ENCODE measurements at places on chromosomes 16 and 17.
A peak's percentile ranks its signal among the peaks of the same experiment; 100 is the strongest.

DNA sequence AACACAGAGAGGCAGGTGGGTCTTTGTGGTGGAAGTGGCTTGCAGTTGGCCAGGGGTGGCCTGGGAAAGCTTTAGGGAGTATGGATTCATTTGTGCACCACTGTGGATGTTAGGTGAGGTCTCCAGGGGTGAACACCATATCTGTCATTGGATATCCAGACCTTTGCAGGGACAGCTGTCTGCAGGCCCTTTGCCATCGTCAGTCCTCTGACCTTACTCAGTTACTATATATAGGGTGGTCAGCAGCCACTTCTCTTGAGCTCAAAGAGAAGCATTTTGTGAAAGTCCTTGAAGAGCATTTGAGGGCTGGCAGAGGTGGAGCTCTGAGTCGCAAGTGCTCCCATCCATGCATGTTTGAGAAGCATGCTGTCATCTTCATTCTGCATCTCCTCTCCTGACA, 40.4 kb downstream of the TMEM11 start:
- no peak for DNase-seq

GRCh38 chr17:77728871-77729270, 229.6 kb upstream of the TNRC6C start:
- no peak for DNase-seq

DNA sequence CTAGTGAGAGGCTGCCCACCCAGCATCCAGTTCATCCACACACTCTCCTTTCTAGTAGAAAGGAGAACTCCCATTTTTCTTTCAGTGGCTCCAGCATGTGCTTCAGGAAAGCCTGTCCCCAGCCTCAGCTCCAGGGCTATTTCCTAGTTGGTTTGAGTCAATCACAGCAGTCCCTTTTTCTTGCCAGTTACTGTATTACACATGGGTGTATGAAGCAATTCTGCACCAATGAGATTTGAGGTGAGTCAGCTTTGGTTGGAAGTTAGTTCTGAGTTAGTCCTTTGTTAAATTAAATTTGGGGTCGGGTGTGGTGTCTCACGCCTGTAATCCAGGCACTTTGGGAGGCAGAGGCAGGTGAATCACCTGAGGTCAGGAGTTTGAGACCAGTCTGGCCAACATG, 24.8 kb downstream of the RAD51D start:
- DNase-seq: no peak

- no peak for DNase-seq
Measured at GRCh38 chr17:61371606-61372005, 28.0 kb upstream of the TBX2 start.

GRCh38 chr17:43914451-43914850, 7.1 kb upstream of the MPP2 start:
- no peak for DNase-seq

GRCh38 chr17:42475835-42476234, 17.2 kb downstream of the ATP6V0A1 start:
- no peak for DNase-seq

DNA sequence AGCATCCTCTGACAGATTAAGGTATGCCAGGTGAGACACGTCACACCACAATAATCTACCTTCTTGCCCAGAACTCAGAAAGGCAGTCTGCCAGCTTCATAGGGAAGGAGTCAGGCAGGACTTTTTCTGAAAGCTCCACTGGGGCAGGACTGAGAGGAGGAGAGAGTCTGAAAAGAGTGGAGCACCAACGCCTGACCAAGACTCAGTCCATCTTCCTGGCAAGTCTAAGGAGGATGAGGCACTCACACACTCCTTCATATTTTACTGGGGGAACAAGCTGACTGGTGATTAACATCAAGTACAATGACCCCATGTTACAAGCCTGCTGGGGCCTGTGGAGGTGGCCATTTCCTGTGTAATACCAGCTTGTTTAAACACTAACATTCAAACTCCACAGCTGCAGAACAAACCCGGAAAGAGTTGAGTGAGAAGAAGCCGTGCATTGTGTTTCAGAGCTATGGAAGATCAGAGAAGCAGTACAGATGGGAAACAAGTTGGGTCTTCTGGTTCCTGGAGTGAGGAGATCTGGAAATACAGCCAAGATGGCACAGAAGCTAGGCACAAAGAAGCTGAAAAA, 122.4 kb downstream of the HIC1 start:
- DNase-seq: no peak

DNA sequence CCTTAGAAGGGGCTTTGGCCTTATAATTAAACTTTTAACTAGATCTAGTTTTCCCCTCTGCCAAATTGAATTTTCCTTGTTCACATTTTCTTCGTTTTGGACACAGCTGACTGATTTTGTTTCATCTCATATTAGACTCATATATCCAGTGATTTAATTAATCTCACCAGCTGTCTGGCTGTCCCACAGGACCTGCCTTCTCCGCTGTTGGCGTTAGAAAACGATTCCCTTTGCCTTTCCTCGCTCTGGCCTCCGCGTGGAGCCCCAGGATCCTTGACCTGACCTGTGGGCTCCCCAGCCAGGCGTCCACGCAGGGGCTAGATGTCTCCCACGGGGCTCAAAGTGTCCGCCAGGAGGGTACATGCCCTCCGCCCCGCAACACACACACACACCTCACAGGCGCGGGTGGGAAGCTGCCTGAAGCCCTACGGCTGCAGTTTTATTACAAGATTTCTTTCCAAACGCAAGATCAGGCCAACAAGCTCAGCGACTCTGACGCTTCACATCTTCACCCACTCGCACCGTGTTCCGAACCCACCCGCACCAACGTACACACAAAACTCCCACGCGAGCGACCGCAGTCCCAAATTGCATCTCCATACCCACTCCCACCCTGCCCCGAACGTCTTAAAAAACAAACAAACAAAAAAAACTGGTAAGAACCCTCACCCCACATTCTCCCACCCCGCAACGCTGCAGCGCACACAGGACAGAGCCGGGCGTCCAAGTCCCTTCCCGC, 1.1 kb downstream of the RPRML start:
- DNase-seq: no peak

DNA sequence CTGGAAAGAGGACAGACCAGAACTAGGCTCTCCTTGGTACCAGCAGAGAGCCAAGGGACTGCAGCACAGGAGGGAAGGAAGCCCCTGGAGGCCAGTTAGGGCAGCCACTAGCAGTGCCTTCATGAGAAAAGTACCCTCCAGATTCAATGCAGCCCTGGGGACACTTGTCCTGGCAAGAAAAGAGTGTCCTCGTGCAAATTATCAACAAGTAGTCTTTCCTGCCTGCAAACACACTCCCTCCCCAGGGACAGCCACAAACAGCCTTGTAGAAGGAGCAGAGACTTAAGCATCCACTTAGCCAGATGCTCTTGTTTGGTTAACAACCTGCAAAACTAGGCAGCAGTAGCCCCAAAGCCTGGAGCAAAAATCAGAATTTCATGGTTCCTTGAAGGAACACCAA, 24.3 kb downstream of the CENPV start:
- no peak for DNase-seq

DNA sequence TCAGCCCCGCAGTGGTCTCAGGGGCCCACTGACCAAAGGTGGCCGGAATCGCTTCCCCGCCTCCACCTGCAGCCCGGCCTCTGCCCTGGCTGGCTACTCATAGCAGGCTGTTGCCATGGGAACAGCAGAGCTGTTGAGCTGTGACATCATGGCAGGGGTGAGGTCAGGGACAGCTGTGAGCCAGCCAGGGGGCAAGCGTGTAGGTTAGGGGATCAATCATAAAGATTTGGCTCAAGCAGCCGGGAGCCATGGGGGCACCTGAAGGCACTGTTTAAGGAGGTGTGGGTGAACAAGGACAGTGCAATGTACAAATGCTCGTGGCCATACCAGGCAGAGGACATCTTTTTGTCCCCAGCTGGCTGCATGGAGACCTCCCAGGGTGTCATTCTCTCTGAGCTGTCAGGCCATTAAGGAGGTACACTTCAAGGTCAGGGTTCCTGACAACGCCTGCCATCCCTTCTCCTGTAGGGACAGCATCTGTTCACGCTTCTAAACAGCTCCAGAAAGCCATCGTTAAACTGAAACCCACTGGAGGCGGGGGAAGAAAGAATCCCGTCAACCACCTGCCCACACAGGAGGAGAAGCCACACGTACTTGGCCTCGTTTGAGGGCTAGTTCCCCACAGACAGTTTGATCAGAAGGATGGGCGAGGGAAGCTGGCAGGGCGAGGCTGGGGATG, at the start of gene CEP295NL:
Gene CEP295NL, minus strand, starts transcription at position 101 of the 679 bp plus-strand sequence. CDS start 1,373 bp downstream, outside the sequence.
- DNase-seq: no peak

DNA sequence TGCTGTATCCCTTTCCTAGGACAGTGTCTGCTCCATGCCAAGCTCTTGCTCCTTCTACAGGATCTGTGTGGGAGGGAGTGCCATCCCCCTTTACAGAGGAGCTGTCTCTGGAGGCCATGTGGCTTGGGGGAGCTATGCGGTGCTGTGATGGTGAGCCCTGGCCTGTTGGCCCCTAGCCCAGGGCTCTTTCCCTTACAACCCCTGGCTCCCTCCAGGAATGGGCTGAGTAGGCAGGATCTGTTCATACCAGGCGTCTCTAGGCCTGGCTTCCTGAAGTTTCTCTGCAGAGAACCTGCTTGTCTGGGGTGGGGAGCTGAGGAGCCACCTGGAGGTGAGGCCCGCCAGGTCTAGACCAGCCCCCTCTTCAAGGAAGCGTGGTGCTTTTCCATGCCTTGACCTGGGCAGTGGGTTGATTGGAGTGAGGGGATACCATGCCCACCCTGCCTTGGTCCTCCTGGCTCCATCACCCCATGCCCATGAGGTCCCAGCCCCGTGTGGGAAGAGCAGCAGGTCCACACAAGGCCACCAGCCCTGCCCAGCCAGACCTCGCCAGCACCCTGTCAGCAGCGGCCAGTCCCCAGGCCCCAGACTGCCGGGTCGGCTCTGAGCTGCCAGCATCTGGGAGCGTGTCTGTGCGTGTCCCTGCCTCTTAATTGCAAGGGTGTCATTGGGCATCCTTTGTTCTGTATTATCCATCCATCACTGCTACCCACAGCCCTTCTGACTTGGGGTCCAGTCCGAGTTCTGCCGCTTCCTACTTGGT, 14.7 kb downstream of the LLGL2 start:
- no peak for DNase-seq

GRCh38 chr16:51035110-51035498, 116.0 kb downstream of the SALL1 start:
- no peak for DNase-seq

GRCh38 chr17:57578608-57579225, 166.4 kb downstream of the CCDC182 start:
- no peak for DNase-seq

GRCh38 chr16:57092786-57093411, 516 bp downstream of the CPNE2 start:
- DNase-seq: peak; percentile 48

GRCh38 chr16:75629132-75629531, 6.1 kb upstream of the ADAT1 start:
- DNase-seq: no peak

- no peak for DNase-seq
Measured at GRCh38 chr16:11107780-11108465, 148.1 kb downstream of the SOCS1 start.

- no peak for DNase-seq
Measured at GRCh38 chr16:71867939-71868338, 16.0 kb downstream of the ZNF821 start.

GRCh38 chr17:14715561-14715960, 414.7 kb downstream of the HS3ST3B1 start:
- DNase-seq: no peak

GRCh38 chr16:72013389-72013788, 4.8 kb downstream of the DHODH start:
- DNase-seq: no peak

DNA sequence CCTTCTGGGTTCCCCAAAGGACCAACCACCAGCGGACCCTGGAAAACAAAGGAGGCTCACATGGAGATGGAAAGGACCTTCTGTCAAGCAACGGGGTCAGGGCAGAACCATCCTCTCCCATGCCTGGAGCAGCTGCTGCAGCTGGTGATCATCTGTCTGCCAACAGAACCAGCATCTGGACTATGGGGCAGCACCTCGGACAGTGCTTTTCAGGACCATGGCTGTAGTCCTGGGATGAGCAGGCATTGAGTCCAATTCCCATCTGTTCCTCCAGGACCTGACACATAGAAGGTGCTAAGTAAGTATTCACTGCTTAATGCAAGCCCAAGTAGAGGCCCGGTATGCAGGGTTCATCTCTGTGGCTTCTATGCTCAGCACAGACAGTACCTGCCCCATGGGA, 304.7 kb downstream of the XYLT1 start:
- no peak for DNase-seq

- DNase-seq: no peak
Measured at GRCh38 chr16:3328643-3329042, 23.3 kb downstream of the ZNF75A start.

- DNase-seq: peak; percentile 68
Measured at GRCh38 chr16:85029408-85029784, 1.8 kb downstream of the KIAA0513 start.

- no peak for DNase-seq
Measured at GRCh38 chr17:7656958-7657609, 6.4 kb downstream of the ATP1B2 start.

- DNase-seq: no peak
Measured at GRCh38 chr16:47258874-47259461, 115.2 kb upstream of the NETO2 start.

GRCh38 chr16:67202956-67203493, 4.1 kb downstream of the ELMO3 start:
- no peak for DNase-seq

DNA sequence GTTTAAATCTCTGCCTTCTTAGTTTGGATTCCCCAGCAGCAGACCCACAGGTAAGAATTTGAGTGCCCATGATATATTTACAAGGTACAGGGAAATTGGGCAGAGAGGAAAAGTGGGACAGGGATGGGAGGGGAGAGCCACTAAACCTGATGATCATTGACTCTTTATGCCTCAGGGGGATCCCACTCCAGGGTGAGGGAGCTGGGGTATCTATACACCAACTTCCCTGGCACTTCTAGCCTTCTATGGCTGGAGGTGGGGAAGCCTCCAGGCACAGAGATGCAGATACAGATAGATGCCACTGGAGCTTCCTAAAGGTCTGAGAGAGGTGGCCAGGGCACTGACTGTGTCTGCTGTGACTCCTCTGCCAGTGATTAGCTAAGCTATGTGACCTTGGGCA, 256.4 kb downstream of the KATNIP start:
- DNase-seq: no peak

GRCh38 chr16:22210854-22211253, 4.8 kb downstream of the EEF2K start:
- DNase-seq: no peak

DNA sequence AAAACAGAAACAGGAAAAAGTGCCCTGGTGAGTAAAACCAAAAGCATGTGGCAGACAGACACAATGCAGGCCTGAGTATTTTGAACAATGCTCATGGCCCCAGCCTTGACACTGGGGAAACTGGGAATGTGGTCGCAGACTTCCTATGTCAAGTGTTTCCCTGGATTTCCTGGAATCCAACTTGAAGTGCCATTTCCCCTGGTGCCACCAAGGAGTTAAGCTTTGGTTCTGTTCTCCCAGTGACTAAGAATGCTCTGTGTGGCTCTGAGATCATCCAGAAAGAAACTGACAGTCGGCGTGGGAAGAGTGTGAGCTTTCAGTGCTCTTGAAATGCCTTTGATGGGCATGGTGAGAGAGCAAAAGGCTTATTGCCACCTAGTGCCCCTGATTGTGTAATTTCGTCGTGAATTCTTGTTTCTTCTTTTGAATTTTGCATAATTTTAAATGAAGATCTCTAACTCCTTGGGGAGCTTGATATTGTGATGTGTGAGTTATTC, 96.0 kb downstream of the YPEL2 start:
- DNase-seq: peak; percentile 67
